ENCODE measurements at places on chromosomes 11 and 22.

DNA sequence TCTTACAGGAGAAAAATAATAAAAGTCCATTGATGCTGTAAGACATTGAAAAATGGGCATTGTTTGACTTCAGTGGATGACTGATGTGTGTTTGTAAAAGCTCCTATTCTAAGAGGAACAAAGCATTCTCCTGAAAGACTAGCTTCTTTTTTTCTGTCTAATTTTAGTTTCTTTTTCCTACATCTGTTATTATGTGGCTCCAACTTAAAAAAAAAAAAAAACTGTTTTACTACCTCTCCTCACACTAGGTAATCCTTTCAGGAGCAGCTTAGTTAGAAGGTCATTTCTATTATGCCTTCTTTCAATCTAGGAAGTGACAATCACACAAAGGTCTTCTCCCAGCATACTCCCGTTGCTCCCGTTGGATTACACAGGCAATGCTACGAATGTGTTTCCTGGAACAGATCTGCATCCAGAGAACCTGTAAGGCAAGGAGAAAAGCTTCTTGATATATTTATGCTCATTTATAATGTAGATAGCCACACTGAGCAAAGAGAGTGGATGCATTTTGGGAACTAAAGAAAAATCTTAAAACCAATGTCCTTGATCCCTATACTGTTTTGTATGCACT is 595.1 kb upstream of the CCDC179 start:
- peak; percentile 8 for DNase-seq

DNA sequence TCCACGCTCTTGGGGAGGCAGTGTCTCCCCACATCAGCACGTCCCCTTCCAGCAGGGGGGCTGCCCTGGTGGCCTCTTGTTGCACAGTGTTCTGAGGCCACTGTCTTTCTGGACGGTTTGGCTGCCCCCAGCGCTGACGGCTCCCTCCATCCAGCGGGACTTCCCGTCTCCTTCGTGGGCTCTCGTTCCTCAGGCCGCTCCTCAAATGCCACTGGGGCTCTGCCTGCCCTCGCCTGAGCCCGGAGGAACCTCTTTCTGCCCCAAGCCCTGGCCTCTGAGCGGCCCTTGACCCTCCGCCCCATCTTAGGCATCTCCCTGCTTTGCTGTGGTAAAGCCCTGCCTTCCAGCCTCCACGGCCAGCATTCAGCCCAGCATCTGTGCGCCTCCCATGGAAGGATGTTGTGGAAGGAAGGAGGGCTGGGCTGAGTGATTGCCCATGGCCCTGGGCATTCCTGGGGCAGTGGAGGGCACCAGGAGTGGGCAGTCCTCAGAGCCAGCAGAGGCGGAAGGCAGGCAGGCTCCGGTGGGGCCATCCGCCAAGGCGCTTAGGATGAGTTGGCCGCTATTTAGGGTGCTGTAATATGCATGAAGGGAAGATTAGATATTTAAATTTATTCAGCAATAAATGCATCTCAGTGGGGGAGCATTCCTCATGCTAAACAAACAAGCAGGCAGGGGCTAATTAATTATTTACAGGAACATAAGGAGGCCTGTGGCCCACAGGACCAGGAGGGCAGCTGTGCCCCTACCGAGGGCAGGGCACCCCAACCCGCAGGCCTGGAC is 17.8 kb downstream of the OTUB1 start:
- no peak for DNase-seq

DNA sequence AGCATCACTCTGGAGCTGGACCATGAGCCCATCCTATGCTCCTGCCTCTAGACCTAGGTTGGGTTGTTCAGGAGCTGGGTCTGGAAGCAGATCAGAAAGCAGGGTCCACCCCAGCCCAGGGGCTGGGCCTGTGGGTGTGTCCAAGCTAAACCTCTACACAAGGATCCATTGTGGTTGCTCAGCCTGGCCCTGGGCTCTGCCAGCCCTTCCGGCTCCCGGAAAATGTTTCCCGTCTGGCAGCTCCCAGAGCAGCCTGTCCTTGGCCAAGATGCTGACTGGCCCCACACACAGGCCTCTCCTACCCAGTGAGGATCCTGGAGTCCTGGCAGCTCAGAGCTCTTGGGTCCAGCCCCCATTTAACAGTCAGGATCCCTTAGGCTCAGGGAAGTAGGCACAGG is 35.3 kb upstream of the FCHSD2 start:
- no peak for DNase-seq

- DNase-seq, result peak; percentile 95
Measured at GRCh38 chr11:78418584-78419211, 1.1 kb upstream of the GAB2 start.

DNA sequence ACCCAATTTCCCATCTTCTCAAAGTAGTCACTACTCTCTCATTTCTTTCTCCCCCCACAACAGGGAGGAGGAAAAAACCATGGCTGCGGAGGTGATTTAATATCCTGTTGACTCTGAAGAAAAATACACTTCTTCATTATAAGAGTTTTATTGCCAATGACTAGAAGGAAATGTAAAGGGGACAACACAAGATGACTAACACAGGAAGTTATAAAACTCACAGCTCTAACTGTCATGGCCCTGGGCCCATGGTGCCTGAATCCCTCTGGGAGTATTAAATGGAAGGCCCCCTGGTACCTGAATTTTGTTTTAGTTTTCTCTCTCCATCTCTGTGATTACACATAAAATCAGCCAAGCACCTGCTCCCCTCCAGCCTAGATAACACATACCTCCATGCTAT is 352.8 kb upstream of the FAT3 start:
- DNase-seq, result no peak

DNA sequence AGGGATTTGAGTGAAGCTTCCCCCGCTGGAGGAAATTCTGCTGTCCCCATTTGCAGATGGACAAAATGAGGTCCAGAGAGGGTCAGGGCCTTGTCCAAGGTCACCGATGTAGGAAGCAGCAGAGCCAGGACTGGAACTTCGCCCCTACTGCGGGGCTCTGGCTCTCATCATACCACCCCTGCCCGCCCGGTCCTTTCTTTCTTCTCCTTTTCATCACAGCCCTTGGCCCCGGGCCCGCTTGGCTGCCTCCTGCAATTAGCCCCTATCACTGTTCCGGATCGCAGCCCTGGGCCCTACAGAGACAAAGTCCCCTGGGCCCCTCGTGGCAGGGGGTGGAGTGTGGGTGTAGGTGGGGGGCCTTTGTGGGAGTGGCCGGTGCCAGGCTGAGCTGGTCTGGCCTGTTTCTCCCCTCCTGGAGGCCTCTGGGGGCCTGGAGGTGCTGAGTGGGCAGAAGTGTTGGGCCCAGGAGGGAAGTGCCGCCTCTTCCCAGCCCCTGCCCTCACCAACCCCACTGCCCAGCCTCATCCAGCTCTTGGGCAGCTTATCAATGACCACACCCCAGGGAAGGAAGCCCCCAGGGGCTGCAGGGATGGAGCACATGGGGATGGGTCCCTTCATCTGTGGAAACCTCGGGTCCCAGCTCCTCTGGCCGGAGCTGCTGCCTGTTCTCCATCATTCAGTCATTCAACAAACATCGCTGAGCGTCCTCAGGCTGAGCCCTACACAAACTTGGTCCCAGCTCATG is 3.4 kb downstream of the EMID1 start:
- peak; percentile 72 for DNase-seq

DNA sequence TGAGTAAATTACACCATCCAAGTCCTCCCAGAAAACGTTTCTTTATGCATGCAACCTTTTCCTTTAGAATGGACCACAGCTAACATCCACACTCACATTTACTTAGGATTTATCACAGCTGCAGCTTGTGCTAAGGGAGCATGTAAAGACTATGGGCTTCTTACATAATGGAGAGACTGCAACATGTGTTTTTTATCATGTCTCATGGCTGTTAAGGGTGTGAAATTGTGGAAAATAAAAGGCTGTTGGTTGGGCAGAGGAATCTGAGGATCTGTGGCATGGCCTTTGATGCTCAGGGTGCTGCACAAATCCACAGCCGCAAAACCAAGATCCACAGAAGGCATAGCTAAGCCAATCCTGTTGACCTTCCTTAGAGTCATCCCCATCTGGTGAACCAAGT is 112.0 kb upstream of the MTNR1B start:
- no peak for DNase-seq

GRCh38 chr22:11626422-11626773 is 3901.6 kb upstream of the OR11H1 start:
- DNase-seq, result no peak

GRCh38 chr22:25403284-25403810 is 161.1 kb upstream of the GRK3 start:
- DNase-seq, result no peak

DNA sequence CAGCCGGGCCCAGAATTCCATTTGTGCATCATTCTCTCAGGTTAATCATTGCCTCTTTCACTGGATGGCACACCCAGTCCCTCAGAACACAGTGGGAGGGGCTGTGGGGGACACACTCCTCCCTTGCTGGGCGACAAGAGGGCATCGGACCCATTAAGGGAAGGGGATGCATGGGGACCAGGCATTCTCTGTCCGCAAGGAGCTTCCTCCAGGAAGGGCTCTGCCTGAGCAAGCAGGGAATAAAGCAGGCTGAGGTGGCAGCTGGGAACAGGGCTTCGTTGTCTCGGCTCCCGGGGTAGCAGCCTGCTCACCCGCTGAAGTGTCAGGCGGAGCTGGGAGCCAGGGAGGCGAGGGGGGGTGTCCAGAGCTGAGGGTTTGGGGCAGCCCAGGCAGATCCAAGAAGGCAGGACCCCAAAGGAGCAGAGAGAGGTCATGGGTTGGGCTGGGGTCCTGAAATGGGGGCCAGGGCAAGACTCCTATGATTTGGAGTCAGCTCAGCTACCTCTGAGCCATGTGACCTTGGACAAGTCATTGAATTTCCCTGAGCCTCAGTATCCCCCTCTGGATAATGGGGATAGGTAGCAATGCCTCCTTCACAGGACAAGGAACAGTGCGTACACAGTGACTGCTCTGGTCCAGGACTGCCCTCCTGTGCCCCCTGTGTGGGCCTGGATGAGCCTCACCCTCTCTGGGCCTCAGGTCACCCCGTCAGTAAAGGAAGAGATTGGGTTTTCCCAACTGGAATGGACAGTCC is 1.4 kb downstream of the GAL3ST1 start:
- no peak for DNase-seq

DNA sequence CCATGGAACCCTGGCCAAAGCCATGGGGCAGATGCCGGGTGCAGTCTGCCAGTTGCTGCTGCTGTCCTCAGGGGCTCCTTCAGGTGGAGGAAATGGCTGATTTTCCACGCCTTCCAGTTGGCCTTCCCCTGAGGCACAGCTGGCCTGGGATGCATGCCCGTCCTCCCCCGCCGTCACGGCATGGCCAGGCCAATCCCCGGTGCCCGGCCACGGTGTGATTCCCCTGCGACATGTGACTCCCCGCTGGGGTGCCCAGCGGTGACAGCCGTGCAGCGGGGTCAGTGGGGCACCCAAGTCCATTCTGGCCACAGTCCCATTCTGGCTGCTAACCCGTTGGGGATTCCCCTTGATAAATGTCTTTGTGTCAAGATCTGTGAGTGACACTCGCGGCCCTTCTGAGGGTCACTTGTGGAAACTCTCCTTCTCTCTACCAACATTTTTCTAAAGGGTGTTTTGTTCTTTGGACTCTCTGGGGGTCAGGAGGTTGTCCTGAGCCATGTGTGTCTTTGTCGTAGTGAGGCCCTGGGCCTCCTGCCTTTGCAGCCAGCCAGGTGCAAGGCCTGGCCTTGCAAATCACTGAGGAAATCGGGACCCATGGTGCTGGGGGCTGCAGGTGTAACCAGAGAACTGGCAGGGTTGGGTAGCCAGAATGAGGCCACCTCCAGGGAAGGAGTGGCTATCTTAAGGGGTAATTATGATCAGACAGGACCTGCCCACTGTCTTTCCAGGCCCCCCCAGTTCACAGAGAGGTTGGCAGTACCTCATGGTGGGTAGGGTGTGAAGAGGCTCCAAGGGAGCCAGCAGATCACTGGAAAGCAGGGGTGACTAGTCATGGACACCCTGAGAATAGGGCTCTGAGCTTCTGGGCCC is 37.1 kb downstream of the KCNQ1OT1 start:
- no peak for DNase-seq

- DNase-seq, result peak; percentile 38
Measured at GRCh38 chr11:14237444-14237961, 121.5 kb downstream of the RRAS2 start.

DNA sequence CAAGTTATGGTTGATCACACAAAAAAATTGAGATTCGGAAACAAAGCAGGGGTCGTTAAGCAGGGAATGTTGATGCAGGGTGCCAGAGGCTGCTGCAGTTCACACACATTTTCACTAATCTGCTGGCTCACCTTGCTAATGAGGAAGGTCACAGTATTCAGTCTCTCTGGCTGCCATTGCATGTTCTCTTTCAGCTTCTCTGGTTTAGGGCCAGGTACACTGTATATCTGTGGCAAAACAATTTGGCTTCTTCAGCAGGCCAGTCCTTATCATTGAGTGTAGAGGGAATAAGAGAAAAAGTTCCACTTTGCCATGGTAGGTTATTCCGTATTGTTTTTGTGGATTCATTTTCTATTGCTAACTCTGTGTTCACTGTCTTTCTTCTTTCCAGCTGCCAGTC is 283.7 kb upstream of the ANO3 start:
- DNase-seq, result no peak

GRCh38 chr22:44023404-44024287 is 456 bp upstream of the PARVB start:
- peak; percentile 60 for DNase-seq

GRCh38 chr11:35500744-35501143 is 24.7 kb downstream of the PAMR1 start:
- no peak for DNase-seq

- peak; percentile 34 for DNase-seq
Measured at GRCh38 chr22:36182056-36182455, 19.6 kb downstream of the APOL4 start.

GRCh38 chr11:32729976-32730375 is 64.5 kb downstream of the CCDC73 start:
- DNase-seq, result no peak

GRCh38 chr11:30282289-30282631 is 40.6 kb upstream of the ARL14EP start:
- no peak for DNase-seq

GRCh38 chr11:102007567-102008437 is 39.4 kb upstream of the CFAP300 start:
- peak; percentile 71 for DNase-seq

- DNase-seq, result no peak
Measured at GRCh38 chr22:43996170-43996980, 27.7 kb upstream of the PARVB start.

DNA sequence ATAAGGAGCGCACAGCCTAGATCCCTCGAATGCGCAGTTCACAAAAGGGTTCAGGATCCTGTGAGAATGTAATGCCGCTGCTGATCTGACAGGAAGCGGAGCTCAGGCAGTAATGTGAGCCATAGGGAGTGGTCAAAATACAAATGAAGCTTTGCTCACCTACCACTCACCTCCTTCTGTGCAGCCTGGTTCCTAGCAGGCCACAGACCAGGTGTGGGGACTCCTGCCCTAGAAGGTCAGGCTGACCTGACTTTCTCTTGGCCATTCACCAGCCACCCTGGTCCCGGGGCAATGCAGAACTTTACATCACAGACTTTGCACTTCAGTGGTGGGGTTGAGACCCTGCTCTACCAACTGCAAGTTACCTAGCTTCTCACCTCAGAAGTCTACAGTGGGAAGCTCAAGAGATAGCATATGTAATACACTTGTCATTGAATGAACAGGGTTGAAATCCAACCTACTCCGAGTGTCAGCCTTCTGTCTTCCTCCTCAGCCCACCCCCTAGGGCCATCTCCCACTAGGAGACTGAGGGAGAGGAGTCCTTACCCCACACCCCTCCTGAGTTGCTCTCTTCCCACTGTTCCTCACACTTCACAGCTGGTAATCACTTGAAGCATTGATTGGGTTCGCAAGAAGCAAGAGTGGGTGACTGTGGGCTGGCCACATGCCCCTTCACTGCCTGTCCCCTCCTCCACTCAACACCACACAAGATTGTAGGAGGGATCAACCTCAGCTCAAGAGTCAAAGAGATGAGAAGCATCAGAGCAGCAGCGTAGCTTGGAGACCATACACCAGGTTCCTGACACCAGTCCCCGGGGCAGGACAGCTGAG is 2.0 kb upstream of the KCNJ1 start:
- no peak for DNase-seq

GRCh38 chr11:77094841-77095365 is 7.7 kb upstream of the OMP start:
- no peak for DNase-seq

All from OCI-M1 (cell line).